ENCODE measurements at places on chromosomes 6 and 20. TPM values are rescaled to one million over a fixed set of nuclear protein-coding genes. Genes with fewer than 3 reads are reported as not detected.

The CHD6 gene
- total RNA-seq: 28.5 TPM

DNA sequence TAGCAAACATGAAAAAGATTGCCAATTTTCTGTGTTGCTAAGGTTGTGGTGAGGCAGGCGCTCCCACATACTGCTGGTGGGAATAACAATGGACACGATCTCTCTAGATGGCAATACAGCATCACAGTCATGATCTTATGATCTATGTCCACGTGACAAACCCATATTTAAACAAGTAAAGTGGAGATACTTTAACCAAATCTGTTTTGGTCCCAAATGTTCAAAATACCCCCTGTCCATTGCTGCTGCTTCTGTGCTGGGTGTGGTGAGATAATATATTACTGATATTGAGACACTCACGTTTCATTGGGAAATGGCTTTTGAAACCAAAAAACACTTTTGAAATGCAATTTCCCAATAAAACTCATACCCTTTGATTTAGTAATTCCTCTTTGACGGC is 23.0 kb downstream of the SIRPD start:
- DNase-seq: no peak

GRCh38 chr6:160221423-160221822 is 37.2 kb downstream of the SLC22A2 start:
- DNase-seq: no peak

DNA sequence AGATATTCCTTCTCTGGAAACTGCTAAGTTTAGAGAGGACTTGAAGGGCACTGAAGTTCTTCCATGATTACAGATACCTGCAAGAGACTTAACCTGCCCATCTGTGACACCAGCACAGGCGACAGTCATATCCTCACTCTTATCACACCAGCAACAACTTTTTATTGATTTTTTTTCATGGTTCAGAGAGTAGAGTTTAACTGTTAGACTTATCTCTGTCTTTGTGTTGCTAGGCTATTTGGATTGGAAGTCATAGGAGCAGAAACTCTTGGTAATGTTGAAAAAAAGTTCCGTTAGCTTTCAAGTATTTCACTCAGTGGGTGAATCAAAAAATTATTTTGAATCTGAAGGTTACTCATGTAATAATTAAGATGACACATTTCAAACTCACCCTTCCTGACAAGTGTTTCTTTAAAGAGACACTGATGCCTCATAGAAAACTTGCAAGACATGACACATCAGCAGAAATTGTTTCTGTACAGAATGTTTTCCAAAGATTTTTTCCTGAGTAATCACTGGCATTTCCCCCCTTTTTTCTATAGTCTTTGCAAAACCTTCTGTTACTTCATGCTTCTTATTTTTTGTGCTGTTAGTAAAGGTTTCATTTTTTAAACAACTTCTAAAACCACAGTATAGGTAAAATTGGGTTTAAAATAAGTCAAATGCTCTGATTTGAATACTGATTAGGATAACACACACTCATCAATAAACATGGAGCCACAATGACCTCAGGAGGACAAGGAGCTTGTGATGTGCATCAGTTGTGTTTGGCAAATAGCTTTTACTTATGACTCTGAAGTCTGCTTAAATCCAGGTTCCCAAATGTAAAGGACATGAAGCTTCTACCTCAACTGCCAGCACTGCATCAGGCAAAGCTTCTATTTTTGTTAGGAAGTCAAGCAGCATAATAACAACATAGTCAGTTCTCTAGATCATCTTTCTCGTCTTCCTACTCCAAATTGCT is 252.9 kb upstream of the MAN1A1 start:
- no peak for DNase-seq

GRCh38 chr6:14656649-14657048 is 539.1 kb downstream of the CD83 start:
- DNase-seq: no peak

The FAM162B gene
- 6.9 TPM for total RNA-seq

The RAMACL gene
- total RNA-seq: 10.9 TPM

DNA sequence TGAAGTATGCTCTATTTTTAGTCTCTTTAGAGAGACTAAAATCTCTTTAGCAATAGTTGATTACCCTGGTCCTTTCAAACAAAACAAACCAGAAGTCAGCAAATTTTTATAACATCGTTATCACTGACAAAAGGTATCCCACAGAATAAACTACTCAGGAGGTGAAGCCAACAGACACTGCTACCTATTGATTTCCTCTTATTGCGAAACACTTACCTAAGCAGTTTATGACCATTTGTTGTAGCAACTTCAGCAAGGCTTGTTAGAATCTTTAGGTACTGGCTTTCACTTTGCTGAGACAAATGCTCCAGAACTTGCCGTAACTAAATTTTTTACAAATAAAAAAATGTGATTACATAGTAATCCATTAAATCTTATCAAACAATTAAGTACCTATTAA is 64.4 kb downstream of the HACE1 start:
- no peak for DNase-seq

GRCh38 chr20:25487306-25487705 is 79.8 kb downstream of the GINS1 start:
- DNase-seq: no peak

The PIM1 gene
- 291 TPM for total RNA-seq

The GNAS-AS1 gene
- total RNA-seq: not detected
